ENCODE measurements at places on chromosomes 3 and 15. TPM values are rescaled to one million over a fixed set of nuclear protein-coding genes. Genes with fewer than 3 reads are reported as not detected.

The MYL3 gene
- total RNA-seq: 0.07 TPM

The SPESP1 gene
- not detected for total RNA-seq

The KCNMB3 gene
- total RNA-seq: 1.4 TPM

The CYP1A2 gene
- total RNA-seq: not detected

The NR1I2 gene
- total RNA-seq: not detected

The TRPM1 gene
- not detected for total RNA-seq

The SIDT1 gene
- total RNA-seq: 0.32 TPM

The CCR9 gene
- total RNA-seq: not detected
